Mucosa of descending colon (tissue), 3 donors: ENCODE measurements at places on chromosomes 11 and 22. TPM values are rescaled to one million over a fixed set of nuclear protein-coding genes. Genes with fewer than 3 reads are reported as not detected.

GRCh38 chr11:31795706-31796498, 15.2 kb downstream of the PAX6 start:
- DNase-seq: no peak

- no peak for DNase-seq
Observed at GRCh38 chr11:40294741-40295140, 1164.7 kb downstream of the LRRC4C start.

DNA sequence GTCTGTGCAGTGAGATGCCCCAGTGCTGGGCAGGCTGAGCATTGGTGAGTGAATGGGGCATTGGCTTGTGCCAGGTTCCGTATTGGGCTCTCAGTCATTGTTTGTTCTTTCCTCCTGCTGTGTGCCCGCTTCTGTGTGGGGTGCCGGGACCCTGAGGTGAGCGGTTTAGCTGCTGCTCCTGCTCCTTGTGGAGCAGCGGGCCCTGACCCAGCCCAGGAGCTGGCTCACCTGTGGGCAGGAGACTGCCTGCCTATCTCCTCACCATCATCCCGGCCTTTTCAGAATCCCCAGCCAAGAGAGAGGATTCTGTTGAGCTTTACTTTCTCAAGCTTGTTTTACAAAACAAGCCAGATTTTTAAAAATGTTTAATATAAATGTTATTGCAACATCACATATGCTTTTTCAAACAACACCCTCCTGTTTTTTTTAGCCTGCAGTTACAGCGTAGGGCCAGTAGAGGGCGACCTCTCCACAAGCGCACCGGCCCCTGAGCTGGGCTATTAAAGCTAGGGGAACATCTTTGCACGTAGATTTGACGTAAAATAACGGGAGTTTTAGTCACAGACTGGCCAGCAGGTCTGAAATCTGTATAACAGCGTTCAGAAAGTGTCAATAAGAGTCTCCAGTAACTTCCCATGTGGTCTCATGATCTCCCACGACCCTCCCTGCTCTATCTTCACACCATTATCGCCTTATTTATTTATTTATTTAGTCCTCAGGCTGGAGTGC, 25.1 kb upstream of the RELT start:
- DNase-seq: peak; percentile 45

The PHLDA2 gene
- 23.9 TPM for total RNA-seq

DNA sequence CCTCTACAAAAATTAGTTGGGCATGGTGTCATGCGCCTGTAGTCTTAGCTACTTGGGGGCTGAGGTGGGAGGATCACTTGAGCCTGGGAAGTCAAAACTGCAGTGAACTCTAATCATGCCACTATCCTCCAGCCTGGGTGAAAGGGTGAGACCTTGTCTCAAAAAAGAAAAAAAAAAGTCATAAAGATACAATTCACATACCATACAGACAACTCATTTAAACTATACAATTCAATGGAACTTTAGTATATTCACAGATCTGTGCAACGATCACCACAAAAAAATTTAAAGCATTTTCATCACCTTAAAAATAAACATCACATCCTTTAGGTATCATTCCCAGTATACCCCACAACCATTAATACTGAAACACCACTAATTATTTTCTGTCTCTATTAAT, 201.2 kb downstream of the PGR start:
- DNase-seq: no peak

DNA sequence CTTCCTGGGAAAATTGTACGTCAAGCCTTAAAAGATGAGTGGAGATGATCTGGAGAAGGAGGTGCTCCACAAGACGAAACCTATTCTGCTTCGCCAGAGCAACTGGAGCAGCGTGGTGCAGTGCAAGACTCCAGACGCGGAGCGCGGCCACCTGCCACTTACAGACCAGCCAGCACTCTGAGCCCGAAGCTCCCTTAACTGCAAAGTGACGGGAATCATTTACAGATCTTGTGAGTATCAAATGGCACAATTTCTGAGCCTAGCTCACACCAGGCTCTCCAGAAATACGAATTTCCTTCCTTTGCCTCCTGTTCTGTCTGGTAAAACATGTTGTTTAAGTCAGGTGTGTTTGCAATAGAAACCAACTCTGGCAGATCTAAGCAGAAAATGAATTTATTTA, 369.3 kb downstream of the CADM1 start:
- DNase-seq: no peak

GRCh38 chr11:61160487-61161189, 588 bp downstream of the VPS37C start:
- no peak for DNase-seq

- peak; percentile 50 for DNase-seq
Observed at GRCh38 chr22:26502688-26503561, 9.3 kb downstream of the TFIP11 start.

GRCh38 chr11:833114-833791, 501 bp downstream of the CD151 start:
- DNase-seq: peak; percentile 81

DNA sequence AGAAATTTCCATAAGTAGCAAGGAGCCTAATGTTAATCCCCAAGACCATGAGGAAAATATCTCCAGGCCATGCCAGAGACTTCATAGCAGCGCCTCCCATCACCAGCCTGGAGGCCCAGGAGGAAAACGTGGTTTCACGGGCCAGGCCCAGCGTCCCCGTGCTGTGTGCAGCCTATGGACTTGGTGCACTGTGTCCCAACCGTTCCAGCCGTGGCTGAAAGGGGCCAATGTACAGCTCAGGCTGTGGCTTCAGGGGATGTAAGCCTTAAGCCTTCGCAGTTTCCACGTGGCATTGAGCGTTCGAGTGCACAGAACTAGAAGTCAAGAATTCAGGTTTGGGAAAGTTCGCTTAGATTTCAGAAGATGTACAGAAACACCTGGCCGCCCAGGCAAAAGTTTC, 510.7 kb downstream of the CNTN5 start:
- DNase-seq: peak; percentile 43

DNA sequence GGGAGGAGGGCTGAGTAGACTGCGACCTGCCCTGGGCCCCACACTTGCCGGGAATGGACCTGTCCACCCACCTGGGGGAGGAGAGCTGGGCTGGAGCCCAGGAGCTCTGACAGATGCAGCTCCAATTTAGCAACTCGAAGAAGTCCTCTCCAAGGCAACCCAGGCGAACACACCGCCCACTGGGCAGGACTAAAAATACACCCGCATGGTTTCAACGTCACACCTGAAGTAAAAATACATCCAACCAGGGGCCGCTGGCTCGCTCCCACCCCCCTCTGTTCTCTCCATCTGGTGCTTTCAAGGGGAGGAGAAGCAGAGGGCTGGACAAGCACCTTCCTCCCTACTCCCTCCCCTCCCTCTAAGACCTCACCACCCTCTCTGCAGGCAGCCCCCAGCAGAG, 119.9 kb downstream of the FEZ1 start:
- DNase-seq: no peak

DNA sequence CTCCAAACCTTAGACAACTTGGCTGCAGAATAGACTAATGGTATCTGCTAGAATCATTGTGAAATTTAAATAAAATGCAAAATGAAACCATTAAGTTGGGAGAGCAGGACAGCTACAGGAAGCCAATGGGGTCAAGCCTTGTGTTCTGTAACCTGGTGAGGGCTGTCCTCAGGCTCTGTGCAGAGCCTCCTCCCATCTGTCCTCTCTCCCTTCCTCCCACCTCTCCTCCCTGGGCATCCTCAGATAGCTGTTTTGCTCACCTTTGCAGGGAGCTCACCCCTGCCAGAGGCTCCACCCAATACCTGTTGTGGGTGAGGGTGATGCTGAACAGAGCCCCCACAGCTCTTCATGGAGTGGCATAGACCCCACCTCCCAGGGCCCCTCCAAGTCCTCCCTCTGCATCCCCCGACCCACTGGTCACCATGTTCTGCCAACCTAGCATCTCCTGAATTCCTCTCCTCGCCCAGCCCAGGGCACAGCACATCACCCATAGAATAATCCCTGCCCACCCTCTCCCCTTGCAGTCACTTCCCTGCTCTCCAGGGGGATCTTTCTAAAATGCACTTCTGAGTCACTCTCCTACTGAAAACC, 100.3 kb downstream of the PDE2A start:
- DNase-seq: no peak

DNA sequence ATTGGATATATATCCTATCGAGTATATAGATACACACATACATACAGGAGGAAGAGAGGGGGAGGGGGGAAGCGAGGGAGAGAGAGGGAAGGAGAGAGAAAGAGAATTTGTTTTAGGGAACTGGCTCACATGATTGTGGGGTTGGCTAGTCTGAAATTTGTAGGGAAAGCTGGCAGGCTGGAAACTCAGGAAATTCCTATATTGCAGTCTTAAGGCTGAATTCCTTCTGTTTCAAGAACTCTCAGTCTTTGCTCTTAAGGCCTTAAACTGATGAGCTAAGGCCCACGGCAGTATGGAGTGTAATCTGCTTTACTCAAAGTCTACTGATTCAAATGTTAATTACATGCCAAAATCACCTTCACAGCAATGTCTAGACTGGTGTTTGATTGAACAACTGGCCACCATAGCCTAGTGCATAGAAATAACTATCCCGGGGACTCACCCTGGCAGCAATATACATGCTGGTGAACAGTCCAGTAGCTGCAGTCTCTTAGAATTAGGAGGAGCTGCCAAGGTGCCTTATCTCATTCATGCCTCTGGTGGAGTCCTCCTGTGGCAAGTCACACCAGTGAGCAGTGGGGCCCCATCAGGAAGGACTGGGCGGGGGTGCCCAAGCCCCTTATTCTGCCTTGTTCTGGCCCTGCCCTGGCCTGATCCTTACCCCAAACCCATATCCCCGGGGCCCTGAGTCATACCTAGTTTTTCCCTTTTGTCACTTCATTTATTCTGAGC, 59.7 kb upstream of the AMPD3 start:
- no peak for DNase-seq

DNA sequence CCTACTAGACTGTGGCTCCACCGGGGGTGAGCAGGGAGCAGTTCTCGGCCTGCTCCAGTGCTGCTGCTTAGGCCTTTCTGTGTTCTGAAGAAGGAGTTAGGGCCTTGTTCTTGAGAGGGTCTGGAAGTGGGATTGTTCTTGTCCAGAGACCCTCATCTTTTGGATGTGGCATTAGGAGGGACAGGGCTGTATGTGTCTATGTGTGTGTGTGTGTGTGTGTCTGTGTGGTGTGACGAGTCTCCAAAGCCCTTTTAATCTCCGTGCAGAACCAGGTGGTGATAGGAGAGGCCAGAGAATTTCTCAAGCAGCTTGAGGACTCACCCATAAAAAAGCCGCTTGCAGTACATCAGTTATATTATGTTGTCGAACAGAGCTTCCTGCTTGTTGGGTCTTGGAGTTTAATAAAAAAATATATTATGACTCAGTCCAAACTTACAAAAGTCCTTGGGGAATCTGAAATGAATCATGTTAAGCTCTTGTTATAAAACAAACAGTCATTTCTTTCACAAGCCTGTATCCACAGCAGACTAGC, 196.5 kb downstream of the TENM4 start:
- no peak for DNase-seq

GRCh38 chr11:69865707-69866106, 46.5 kb upstream of the FGF3 start:
- DNase-seq: no peak

DNA sequence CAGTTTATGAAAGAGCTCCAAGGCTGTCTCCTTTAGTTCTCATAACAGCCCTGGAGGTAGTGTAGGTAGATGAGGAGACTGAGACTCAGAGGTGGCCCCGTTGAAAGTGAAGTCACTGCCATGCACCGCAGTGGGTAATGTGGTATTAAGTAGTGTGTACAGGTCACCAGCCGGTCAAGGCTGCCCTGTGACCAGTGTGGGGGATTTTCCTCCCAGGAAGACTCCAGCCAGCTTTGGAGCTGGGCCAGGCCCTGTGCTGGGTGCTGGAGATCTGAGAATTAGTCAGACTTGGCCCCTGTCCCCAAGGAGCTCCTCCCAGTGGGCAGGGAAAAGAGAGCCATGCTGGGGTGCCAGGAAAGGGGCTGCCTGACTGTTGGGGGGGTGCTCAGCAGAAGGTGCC, 5.3 kb downstream of the OMP start:
- DNase-seq: peak; percentile 83

DNA sequence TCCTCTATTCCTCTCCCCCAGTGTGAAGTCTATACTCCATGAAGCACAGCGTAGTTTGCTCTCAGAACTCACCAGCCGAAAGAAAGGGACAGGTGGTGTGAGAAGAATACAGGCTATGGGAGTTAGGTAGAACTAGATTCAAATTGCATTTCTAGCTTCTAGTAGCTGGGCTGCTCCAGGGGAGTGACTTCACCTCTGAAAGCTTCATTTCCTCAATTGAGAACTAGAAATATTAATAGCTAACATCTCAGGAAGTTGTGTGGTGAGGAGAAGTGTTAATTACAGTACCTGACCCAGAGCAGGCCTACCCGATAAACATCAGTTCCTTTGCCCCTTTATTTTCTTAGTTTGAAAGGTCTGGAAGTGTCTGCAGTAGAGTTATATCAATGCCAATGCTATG, 484.7 kb upstream of the TENM4 start:
- no peak for DNase-seq

- no peak for DNase-seq
Observed at GRCh38 chr11:76568139-76568538, 102.4 kb downstream of the LRRC32 start.

The LINC01488 gene
- total RNA-seq: not detected

The TSSK2 gene
- not detected for total RNA-seq

The MISFA gene
- 3.3 TPM for total RNA-seq

The SLC29A2 gene
- total RNA-seq: 22.6 TPM

The CLDN5 gene
- total RNA-seq: 22.0 TPM

The DBX1 gene
- not detected for total RNA-seq

DNA sequence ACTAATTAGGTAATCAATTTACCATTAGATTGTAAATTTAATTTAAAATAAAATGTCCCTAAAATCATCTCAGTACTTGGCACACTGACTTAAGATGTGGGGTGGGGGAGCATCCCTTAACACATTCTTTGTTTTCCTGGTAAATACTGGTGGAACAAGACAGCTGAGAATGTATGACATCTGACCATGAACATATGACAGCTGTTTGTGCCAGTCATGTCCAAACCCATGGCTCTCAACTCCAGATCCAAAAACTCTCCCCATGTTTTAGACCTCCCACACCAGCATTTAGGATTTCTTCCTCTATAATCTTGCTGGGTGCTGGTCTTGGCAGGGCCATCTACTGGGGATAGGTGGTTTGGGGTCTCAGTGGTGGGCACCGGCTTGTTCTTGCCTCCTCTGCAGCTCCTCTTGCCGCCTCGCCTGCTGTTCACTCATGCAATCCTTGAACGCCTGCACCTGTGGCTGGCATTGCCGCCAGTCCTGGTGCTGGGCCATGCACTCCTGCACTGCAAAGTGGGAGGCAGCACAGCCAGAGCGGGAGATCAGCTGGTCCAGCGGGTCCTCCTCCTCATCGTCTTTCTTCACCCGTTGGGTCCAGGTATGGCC, 3.8 kb downstream of the COA4 start:
- no peak for DNase-seq

GRCh38 chr11:117315285-117316196, 515 bp downstream of the BACE1 start:
- no peak for DNase-seq

The RPS6KA4 gene
- 33.6 TPM for total RNA-seq
